Jurkat, Clone E6-1 (cell line): ENCODE measurements at places on chromosomes 5 and 9.

DNA sequence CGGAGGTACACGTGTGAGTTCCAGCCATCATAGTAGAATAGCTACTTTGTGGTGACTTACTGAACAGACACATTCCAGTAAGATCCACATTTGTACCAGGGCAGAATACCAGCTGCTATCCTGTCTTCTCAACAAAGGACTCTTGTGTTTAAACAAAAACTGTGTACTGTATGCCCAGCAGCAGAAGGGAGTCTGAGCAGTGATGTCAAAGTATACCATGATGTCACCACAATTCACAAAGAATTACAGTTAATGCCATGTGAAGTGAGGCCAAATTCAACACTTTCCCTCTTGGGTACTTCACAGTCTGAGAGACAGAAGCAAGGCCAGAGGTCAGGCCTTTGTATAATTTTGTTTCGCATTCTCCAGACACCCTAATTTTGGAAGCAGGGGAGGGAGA is 137.0 kb downstream of the ADAMTSL1 start:
- DNase-seq = no peak

GRCh38 chr9:91176426-91176825 is 185.3 kb downstream of the AUH start:
- no peak for DNase-seq

- no peak for DNase-seq
Observed at GRCh38 chr5:55969956-55970355, 24.8 kb downstream of the IL6ST start.

DNA sequence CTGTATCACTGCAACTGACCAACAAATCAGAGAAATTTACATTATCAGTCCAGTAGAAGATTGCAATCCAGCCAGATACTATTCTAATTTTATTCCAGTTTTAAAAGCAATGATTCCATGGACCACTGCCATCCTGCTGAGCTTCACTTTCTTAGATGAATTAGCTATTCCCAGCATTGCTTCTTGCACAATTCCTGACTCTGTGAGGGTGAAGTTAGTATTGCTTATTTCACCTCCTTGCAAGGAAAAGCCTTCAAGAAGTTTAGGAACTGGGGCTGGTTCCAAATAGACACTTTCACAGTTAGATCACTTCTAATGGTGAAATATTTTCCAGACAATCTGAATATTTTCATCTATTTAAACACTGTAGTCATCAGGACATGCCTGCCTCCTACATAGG is 338.6 kb upstream of the TNC start:
- DNase-seq = no peak

GRCh38 chr9:137150617-137151457 is 11.9 kb downstream of the GRIN1 start:
- peak; percentile 70 for DNase-seq

- peak; percentile 26 for DNase-seq
Observed at GRCh38 chr9:33264003-33264472, 470 bp downstream of the BAG1 start.

DNA sequence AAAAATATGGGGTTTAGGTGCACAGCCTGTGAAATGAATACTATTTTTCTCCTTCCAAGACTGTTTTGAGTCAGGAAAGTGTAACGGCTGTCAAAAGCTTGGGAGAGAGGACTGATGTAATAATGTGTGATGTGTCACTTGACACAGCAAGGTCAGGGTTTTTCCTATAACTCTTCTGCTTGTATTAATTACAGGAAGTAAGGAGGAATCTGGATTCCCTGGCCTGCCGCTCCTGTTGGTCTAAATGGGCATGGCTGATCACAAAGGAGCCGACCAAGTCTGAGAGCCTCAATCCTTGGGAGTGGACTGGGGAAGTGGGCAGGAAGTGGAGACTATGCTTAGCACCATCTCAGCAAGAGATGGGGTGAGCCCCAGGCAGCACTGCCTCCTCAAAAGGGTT is 16.7 kb upstream of the SLC28A3 start:
- no peak for DNase-seq

- no peak for DNase-seq
Observed at GRCh38 chr9:101664453-101664852, 69.7 kb upstream of the PPP3R2 start.

GRCh38 chr5:103693517-103693916 is 130.9 kb upstream of the NUDT12 start:
- no peak for DNase-seq

DNA sequence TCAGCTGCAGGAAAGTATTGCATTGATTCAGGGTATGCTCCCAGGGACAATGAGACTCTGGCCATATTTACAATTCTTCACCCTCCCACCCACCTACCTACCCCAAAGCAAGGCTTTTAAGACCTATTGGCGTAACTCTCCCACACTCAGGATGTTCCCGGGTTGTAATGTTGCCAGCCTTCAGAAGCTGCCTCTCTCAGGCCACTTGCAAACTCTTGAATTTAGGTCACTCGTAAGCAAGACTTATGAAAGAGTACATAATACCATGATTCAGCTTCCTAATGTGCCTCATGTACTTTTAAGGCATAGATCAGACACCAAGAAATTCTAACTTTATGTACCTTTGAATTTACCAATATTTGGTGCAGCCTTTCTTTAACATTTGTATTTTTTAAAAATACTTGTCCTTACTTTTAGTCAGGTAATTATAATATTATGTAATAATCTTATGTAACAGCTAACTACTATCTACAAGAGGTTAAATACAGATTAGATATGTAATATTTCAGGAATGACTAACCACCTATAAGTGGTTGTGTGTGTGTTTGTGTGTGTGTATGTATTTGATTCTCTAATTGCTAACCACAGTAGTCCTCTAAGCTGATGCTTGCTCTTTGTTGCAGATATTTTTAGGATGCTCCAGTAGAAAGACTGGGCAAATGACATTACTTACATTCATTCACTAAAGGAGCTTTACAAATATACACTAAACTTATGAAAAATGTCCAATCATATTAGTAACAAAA is 630.5 kb upstream of the MEF2C start:
- DNase-seq = no peak

GRCh38 chr5:3348576-3349535 is 246.8 kb upstream of the IRX1 start:
- no peak for DNase-seq

DNA sequence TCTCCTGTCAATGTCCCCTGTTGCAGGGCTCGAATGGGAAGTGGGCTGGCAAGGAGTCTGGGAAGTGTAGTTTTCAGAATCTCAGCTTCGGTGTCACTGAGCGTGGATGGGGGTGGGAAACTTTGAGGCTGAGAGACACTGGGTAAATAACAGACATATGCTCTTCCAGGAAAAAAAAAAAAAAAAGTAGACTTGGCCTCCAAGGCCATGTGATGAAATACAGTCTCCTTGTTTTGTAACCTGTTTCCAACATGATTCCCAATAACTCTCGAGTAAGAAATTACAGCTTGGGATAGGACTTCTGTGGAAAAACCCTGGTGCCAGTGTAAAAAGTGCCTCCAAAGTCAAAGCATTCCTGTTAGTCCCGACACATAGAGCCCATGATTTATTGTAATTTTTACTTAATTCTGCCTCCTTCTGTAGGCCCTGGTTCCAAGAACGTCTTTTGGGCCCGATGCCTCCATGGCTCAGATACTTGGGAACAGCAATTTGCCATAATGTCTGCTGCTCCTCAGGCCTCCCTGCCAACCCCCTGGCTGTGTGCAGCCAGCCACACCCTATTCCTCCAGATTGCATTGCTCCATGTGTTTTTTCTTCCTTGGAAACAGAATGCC is 119.5 kb upstream of the TNC start:
- DNase-seq = no peak

DNA sequence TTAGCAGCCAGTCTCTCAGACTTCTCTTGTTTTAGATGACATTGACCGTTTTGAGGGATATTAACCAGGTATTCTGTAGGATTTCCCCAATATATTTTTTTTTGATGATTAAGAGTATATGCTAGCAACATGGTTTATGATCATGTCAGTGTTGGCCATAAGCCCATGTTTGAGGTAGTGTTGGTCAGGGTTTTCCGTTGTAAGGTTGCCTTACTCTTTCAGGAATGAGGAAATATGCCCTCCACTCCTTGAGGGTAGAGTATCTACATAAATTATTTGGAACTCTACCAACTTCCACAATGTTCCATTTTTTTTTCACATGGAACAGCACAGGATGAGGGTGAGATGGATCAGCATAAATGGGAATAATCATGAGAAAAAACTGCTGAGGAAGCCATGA is 188.4 kb upstream of the PRDM9 start:
- no peak for DNase-seq

GRCh38 chr9:131858147-131858546 is 118.3 kb upstream of the RAPGEF1 start:
- DNase-seq = no peak
